ENCODE measurements at places on chromosomes 16 and 17.
A peak's percentile ranks its signal among the peaks of the same experiment; 100 is the strongest.

GRCh38 chr16:50537533-50538290 lies 10.5 kb upstream of the NKD1 start:
- no peak for DNase-seq

- DNase-seq: no peak
Measured at GRCh38 chr16:88290850-88291830, 91.6 kb upstream of the ZNF469 start.

- no peak for DNase-seq
Measured at GRCh38 chr16:59121411-59122261, 387.5 kb upstream of the GOT2 start.

- no peak for DNase-seq
Measured at GRCh38 chr17:82629748-82630147, 18.5 kb downstream of the WDR45B start.

DNA sequence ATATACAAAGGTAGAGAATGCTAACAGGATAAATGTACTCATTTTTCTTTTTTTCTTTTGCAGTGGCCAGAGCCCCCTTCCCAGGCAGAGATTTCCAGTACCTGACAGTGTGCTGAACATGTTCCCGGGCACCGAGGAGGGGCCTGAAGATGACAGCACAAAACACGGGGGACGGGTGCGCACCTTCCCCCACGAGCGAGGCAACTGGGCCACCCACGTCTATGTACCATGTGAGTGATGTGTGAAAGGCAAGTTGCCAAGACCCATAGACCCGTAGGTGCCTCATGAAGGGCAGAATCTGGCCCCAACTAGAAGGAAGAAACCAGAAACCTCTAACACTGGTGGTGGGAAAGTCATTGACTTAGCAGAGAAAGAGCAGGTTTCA lies 1.2 kb downstream of the USB1 start:
- DNase-seq: no peak

- no peak for DNase-seq
Measured at GRCh38 chr17:44203731-44204440, 4.2 kb upstream of the ATXN7L3 start.

- DNase-seq: peak; percentile 56
Measured at GRCh38 chr17:79997011-79997660, 38.5 kb downstream of the TBC1D16 start.

- no peak for DNase-seq
Measured at GRCh38 chr17:35948092-35948491, 4.6 kb upstream of the LYZL6 start.

DNA sequence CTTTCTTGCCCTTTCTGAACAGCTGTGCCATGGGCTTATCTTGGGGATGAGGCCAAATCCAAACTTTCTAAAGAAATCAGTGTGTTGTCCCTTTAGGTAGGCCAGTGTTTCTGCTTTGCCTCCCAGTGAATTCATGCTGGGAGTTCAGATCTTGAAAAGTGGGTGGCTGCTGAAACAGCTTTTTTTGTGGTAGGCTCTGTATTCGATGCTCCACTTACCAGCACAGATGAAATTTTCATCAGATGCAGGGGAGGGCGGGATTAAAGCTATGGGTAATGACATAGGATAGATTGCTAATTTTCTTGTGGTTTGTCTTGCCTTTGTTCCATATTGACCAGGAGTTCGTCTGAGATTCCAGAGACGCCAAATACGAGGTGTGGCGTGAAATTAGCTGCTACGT lies 2.8 kb downstream of the SOCS7 start:
- DNase-seq: no peak
